ENCODE measurements at places on chromosomes 7 and 10.

DNA sequence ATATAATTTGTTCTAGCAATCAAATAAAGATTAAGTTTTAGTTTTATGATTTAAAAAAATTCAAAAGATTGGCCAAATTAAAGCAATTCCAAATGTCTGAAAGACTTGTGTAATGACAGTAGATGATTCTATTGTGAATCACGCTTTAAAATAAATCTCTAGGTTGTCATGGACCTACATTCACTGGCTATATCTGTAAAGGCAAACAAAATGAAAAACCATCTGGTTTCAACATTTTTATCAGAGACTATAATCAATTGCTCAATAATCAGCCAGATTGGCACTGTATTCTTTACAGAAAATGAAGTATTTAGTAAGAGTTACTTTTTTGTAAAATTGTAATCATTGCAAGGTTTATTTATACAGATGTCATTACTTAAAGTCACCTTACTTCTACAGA, 60.7 kb downstream of the DGKB start:
- DNase-seq: no peak

DNA sequence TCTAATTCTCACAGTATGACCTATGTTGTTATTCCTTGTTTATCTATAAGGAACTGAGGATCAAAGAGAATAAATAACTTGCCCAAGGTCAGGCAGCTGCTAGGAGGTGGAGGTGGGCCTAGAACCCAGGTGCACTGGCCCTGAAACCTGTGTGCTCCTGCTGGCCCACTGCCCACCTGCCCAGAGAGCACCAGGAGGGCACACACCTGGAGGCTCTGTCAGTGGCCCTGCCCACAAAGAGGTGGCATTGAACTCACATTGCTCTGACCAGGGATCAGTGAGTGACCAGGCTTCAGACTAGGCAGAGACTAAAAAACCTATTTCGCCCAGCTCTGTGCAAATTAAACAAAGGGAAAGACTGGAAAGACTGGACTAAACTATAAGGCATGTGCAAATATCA, 210.6 kb downstream of the TNS3 start:
- no peak for DNase-seq

DNA sequence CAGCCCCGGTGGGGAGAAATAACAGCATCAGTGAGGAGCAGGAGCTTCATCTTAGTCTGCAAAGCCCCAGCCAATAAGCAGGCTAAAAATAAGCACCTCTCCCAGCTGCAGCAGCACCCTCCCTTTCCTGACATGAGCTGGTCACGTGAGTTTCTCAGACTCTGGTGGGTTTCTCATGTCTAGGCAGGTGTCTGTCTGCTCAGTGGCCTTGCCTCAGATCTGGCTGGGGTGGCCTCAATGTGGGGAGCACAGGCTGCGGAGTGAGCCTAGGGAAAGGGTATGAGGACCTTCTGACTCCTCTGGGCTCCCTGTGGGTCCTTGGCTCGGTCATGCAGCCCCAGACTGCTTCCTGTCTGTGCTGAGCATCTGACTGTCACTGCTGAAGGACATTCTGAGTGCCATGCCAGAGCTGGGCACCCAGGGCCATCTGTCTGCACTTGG, 81.6 kb upstream of the LRRC4 start:
- no peak for DNase-seq

DNA sequence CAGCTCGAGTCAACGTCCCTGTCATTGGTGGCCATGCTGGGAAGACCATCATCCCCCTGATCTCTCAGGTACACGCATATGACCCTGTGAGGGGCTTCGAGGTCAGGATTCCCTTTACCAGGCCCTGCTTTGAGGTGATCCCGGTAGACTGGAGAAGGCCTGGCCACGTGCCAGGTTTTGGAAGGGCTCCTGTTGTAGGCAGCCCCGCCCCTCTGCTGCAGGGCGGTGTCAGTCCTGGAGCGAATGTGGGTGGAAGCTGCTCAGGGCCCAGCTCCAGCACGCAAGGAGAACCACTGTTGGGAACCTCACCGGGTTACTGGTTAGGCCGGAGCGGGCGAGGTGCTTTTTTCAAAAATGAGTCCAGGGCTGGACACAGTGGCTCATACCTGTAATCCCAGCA, 15.6 kb downstream of the MDH2 start:
- DNase-seq: no peak

DNA sequence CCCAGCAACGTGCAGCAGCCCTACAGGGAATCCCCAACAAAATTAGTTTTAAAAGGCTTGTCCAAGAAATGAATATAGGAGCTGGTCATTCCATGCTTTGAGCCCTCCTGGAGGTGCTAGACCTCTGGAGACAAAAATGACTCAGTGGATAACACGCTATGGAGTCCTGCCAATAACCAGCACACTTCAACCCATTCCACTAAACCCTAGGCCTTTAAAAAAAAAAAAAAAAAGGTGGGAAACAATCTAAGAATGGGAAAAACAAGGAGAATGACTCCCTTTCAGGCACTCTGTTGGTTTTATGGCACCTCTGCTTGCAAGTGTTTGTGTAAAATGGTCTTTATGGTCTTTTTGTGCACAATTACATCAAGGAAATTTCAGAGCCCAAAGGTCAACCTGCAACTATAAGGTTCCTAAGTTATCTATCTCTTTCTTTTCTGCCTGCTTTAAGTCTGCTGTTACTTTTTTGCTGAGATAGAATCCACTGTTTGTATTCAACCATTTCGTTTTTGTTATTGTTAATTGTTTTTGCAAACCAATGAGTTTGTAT, 21.3 kb downstream of the AVL9 start:
- DNase-seq: no peak

- no peak for DNase-seq
Observed at GRCh38 chr10:106189292-106189691, 975.2 kb downstream of the SORCS1 start.

DNA sequence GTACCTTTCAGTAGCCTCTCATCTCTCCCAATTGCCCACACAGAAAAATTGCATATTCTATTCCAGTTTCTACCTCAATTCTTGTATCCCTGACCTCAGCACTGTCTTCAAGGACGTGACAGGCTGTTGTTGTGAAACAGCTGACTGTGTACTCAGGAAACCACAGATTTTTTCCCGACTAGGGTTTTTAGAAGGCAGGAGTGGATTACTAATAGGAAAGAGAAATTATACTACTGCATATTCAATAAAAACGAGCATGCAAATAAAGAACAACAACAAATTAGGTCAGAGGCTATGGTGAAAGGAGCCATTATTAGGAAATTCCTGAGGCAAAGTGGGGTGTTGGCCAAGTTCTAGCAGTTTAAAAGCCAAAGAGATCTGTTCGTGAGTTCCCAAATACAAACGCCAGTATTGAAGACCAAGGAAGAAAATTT, 93.4 kb downstream of the DOCK4 start:
- no peak for DNase-seq

DNA sequence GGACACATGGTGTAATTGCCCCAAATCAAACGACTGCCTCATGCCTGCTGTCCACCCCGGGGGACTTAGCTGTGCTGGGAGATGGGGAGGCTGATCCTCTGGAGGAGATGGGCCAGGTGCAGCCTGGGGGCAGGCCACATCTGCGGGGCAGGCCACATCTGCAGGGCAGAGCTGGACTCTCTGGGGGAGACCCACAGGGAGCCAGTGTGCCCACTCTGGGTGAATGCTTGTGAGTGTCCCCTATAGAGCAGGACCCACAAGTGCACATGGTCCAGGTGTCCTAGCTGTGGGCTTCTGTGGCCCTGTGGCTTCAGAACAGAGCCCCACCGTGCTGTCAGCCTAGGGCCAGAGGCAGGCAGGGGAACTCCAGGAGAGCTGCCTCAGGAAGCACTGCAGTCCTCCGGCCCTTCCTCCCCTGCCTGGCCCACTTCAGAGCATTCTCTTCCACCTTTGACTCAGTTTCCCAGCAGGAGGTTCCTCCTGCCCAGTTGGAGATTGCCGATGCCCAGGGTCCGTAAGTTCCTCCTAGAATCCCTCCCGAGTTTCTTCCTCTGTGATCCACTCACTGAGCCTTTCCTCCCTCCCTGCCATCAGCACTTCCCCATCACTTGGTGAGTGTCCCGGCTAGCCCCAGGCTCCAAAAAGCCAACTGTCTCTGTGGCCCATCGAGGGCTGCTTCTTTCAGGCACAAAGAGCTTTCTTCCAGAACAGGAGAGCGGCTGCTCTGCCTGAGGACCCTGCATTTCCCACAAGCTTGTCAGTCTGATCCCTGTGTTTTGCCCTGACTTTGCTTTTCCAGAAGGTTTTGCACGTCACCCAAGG, 50.3 kb downstream of the ADCYAP1R1 start:
- no peak for DNase-seq

GRCh38 chr7:100080907-100081534, 502 bp downstream of the ZNF3 start:
- no peak for DNase-seq

DNA sequence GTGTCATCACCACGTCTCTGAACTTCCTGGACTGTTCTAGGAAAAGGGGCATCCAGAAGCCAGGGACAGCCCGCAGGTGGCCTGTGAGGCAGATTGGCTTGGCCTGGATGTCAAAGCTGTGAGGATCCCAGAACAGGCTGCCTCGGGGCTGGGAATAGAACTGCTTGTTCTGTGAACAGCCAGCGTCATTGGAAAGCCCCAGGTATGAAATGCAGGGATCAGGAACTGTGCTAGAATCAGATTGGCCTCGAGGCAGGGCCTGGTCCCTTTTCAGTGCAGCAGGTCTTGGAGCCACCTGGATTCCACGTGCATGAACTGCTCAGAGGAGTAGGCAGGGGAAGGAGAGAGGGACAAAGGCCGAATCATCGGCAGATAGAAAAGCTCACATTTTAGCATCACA, 44.6 kb downstream of the FAM20C start:
- DNase-seq: no peak

Data from stimulated activated CD8-positive, alpha-beta memory T cell treated with anti-CD3 and anti-CD28 coated beads, Interleukin-4, amount 100 ng/mL, for 1 hour (primary cell).